ENCODE measurements at places on chromosomes 16 and 17.

- no peak for DNase-seq
These were observed 12.4 kb upstream of the MAP2K6 start for GRCh38 chr17:69402052-69402451.

DNA sequence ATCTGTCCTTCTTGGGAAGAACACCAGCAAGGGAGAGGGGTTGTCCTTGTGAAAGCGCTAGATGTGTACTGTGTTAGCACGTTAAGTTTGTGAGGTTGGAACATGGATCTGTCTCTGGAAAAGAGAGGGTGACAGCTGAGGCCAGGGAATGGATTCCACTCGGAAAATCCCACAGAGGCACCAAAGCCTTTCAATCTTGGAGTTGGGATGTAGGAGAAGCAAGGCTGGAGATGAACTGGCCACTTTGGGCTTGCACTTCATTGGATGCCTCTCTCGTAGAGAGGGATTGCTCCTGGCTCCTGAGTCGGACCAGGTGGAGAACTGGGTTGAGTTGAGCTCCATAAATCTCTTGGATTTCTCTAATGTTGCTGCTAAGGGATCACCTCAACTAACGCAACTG is 67.2 kb downstream of the CCDC182 start:
- no peak for DNase-seq

DNA sequence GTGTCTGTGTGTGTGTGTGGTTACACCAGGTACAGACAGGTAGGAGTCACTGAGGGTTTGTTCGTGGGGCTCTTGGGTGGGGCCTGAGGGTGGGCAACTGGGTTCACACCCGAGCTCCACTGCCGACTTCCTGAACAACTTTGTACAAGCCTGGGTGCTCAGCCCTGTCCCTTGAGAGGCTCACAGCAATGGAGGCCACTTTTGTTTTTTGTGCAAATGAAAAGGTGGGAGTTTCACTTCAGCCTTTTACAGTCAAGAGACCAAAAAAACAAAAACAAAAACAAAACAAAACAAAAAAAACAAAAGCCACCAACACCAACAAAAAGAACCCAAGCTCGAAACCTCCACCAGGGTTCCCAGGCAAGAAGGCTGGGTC is 2.4 kb downstream of the RHBDF2 start:
- DNase-seq = no peak

GRCh38 chr17:72970797-72971196 is 121.7 kb downstream of the SLC39A11 start:
- DNase-seq = no peak

GRCh38 chr16:79891458-79891857 is 290.9 kb upstream of the MAF start:
- no peak for DNase-seq

DNA sequence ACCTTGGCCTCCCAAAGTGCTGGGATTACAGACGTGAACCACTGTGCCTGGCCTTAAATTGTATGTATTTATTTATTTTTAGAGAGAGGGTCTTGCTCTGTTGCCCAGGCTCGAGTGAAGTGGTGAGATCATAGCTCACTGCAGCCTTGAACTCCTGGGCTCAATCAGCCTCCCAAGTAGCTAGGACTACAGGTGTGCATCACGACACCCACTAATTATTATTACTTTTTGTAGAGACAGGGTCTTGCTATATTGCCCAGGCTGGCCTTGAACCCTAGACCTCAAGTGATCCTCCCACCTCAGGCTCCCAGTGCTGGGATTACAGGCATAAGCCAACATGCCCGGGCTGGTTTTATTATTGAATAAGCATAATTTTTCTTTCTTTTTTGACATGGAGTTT is 4.1 kb upstream of the NFATC2IP start:
- DNase-seq = no peak

DNA sequence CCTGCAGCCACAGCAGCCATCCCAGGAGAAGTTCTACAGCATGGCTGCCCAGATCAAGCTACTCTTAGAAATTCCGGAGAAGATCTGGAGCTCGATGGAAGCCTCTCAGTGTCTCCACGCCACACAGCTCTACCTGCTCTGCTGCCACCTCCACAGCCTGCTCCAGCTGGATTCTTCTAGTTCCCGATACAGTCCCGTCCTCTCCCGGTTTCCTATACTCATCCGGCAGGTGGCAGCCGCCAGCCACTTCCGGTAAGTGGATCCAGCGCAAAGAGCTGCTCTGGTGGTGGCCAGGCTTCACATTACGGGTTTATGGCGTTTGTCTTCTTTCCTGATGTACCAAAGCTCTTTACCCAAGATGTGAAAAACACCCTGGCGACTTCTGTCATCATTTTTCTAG is 3.6 kb downstream of the COG1 start:
- no peak for DNase-seq

DNA sequence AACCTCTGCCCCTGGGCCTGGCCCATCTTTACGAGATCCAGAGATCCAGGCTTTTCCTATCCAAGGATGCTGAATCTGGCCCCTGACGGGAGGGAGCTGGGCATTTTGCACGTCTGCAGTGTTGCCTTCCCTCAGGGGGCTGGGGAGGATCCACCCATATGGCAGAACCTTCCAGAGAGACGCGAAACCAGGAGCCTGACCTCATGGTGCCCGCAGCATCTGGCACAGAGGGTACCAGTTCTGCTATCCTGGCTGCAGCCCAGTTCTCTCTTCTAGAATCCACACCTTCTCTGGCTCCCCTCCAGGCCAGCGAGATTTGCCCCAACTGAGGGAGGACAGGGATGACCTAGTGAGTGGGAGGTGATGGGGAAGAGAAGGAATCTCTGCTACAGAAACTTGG is 20.5 kb upstream of the ZNF652 start:
- DNase-seq = no peak

DNA sequence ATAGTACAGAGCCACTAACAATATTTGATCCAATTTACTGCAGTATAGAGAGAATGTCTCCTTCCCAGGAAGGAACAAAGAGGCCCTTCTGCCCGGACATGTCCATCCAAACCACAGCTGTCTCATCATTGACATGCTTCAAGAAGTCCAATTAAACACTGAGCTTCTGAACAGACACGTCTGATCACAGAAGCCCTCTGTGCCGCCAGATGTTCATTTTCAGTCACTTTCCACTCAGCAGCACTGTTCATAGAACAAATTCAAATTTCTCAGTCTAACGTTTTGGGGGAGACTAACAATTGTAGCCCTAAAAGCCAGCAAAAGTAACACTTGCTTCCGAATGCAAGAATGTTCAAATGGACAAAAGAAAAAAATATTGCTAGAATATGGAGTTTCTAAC is 15.3 kb downstream of the ZC3H7A start:
- DNase-seq = no peak

- DNase-seq = no peak
These were observed at the start of gene CORO6 for GRCh38 chr17:29622337-29623282. Gene CORO6 (minus strand): TSS chr17:29622912. CDS start chr17:29621421, 1,491 bp downstream.

GRCh38 chr17:66775881-66776400 is 59.0 kb upstream of the CACNG5 start:
- DNase-seq = no peak

DNA sequence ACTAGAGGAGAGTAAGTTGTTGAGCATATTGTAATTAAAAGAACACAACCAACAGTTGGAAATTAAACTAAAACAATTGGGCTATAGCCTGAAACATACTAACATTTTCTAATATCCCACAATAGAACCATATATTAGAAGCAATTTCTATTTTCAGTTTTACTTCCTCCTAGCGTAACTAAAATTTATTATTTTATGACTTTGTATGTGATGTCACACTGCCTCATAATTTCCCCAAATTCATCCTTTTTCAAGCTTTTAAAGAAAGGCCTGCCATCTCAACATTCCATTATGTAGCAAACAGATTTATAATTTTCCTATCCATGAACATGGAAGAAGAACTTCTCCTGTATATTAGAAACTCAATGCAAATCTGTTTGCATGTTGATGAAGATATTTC is 110.2 kb downstream of the HS3ST3A1 start:
- no peak for DNase-seq

GRCh38 chr17:37725601-37726146 is 19.2 kb downstream of the HNF1B start:
- no peak for DNase-seq

DNA sequence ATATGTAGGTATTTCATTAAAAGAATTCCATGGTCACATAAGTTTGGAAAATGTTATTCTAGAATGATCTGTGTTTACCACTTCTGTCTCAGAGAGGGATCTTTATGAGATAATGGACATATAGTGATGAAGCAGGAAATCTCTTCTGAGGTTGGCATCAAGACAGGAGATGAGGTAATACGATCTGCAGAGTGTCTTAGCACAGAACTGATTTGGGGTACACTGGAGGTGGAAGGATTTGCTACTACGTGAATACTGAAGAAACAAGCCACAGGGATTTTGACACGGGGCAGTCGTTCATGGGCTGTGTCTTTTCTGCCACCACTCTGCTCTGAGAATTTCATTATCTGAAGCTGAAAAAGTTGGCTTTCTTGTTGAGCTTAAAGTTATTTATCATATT is 5.5 kb downstream of the CBFB start:
- DNase-seq = no peak

- DNase-seq = no peak
These were observed 18.3 kb upstream of the SUPT4H1 start for GRCh38 chr17:58370309-58370708.

- DNase-seq = peak; percentile 78
These were observed 15.0 kb upstream of the CPD start for GRCh38 chr17:30363715-30364202.

DNA sequence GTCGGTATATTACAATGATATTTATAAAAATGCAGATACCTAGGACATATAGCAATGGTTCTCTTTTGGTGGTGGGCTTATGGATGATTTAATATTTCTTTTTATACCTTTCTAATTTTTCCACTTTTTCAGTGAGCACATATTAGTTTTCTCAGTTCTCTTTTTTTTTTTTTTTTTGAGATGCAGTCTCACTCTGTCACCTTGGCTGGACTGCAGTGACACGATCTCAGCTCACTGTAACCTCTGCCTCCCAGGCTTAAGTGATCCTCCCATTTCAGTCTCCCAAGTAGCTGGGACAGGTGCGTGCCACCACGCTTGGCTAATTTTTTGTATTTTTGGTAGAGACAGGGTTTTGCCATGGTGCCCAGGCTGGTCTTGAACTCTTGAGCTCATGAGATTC is 15.1 kb downstream of the MAP3K14 start:
- DNase-seq = no peak

DNA sequence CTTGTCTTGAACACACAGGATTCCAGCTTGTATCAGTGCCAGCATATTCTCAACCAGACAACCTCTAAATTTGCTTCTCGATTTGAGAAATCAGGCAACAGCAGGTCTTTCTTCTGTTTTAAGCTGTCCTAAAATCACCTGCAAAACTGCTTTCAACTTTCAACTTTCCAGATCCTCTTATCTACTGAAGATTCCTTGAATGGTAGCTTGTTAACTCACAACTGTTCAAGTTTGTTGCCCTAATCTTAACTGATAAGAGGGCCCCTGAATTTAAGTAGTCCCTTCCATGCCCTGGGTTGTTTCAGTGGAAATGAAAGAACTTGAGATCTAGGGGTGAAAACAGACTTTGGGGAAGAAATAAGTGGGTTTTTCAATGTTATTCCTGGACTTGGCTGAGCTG is 57.2 kb downstream of the CHD9 start:
- DNase-seq = no peak

- DNase-seq = no peak
These were observed 41.5 kb downstream of the RPTOR start for GRCh38 chr17:80585890-80586845.

GRCh38 chr17:82734987-82735866 is at the start of gene FN3K:
Gene FN3K (plus strand): TSS chr17:82735615. CDS start chr17:82735637, 22 bp downstream.
- DNase-seq = no peak

All from BJ (cell line).